Panc1 (cell line): ENCODE measurements at places on chromosomes 11 and 22. TPM values are rescaled to one million over a fixed set of nuclear protein-coding genes. Genes with fewer than 3 reads are reported as not detected.

Gene KRTAP5-9
- not detected for total RNA-seq

Gene TSGA10IP
- not detected for total RNA-seq

DNA sequence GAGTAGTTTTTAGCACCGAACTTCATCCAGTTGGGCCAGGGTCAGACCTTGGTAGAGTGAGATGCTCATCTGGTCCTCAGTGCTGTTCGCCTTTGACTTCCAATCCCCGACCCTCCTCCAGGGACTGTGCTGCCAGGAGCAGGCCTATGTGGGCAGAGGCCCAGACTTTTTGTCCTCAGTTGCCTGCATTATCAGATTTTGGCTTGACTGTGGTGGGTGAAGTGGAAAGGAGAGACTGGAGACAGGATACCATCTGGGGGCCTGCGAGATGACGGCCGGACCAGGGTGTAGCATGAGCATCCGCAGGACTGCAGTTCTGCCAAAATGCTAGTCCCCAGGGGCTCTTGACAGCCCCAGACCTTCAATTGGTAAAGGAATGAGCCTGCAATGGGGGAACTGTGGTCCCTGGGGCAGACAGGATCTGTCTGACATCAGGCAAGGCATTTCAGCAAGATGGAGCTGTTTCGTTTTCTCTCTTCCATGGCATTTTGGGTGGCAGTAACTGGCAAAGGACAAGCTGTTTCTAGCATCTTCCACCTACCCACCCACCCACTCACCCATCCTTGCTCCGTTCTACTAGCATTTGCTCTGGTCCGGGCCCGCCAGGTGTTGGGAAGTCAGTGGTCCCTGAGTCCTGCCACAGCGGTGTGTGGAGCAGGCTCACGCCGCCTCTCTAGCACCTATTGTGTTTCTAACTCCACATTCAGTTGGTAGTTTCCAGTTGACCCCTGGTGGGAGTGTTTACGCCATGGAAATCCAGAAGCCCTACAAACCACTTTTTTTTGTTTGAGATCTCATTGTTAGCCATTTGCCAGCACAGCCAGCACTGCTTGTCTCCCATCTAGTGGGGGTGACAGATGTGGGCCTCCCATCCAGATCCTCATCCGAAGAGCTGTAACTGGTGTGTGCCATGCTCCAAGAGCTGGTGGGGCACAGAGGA, 53.5 kb downstream of the OTOG start:
- no peaks in the 10 kb centered on the region for H3K36me3 ChIP-seq
- H3K27ac ChIP-seq = no peak overlapping the region
- DNase-seq = no peak
- no peaks in the 10 kb centered on the region for H3K4me1 ChIP-seq

DNA sequence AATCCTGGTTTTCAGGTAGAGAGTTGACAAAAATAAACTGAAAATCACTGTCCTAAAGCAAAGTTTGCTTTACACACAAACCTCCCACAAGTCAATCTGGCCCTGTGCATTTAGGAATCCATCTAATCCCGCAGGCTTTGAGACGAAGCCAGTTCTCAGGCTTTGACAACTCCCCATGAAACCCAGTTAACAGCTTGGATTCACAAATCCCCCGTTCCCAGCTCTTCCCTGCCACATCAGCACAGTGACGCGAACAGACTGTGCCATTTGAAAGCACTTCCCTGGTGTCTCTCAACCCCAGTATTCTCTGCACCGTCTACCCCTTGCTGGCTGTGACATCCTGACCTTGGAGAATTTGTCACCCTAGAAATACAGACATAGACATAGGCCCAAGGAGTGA, 117.8 kb downstream of the OPCML start:
- H3K4me1 ChIP-seq = no peaks in the 10 kb centered on the region
- no peak overlapping the region for H3K27ac ChIP-seq
- DNase-seq = no peak
- H3K36me3 ChIP-seq = no peaks in the 10 kb centered on the region

GRCh38 chr22:16957781-16958180, 50.2 kb downstream of the GAB4 start:
- DNase-seq = no peak
- no peaks in the 10 kb centered on the region for H3K27me3 ChIP-seq
- no peaks in the 10 kb centered on the region for H3K4me1 ChIP-seq

GRCh38 chr11:71080239-71081097, 171.9 kb downstream of the SHANK2 start:
- no peaks in the 10 kb centered on the region for H3K27me3 ChIP-seq
- H3K36me3 ChIP-seq = no peaks in the 10 kb centered on the region
- peak; percentile 59 for DNase-seq
- H3K4me1 ChIP-seq = no peaks in the 10 kb centered on the region
- no peak overlapping the region for H3K4me3 ChIP-seq
